Naive B cell (primary cell): ENCODE measurements at places on chromosomes 4 and X. TPM values are rescaled to one million over a fixed set of nuclear protein-coding genes. Genes with fewer than 3 reads are reported as not detected.

GRCh38 chr4:101710806-101711205 lies 79.7 kb upstream of the BANK1 start:
- peaks cover 5% of the 10 kb centered on the region for H3K36me3 ChIP-seq
- no peaks in the 10 kb centered on the region for H3K27me3 ChIP-seq
- no peak overlapping the region for H3K4me3 ChIP-seq
- no peak for DNase-seq
- no peak overlapping the region for H3K27ac ChIP-seq

DNA sequence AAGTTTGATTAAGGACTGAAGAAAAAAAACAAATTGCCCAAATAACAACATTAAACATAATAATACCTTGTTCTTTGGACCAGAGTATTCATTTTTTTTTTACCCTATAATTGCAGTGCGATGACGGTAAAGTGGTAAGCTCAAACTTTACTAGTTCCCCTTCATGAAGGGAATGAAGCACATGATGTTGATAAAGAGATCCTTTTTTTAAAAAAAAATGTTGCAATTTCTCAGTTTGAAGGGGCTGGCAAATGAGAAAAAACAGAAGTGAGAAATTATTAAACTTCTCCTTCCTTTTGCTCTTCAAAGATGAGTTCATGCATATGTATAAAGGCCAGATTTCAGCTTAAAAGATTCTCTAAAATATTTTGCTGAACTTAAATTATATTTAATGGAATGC lies 231.7 kb downstream of the C4orf33 start:
- DNase-seq: no peak
- no peak overlapping the region for H3K4me3 ChIP-seq
- H3K36me3 ChIP-seq: no peaks in the 10 kb centered on the region
- no peaks in the 10 kb centered on the region for H3K4me1 ChIP-seq
- no peak overlapping the region for H3K27ac ChIP-seq

GRCh38 chrX:141960578-141960977 lies 56.9 kb downstream of the MAGEC1 start:
- H3K4me3 ChIP-seq: no peak overlapping the region
- H3K27ac ChIP-seq: no peak overlapping the region
- no peak for DNase-seq
- no peaks in the 10 kb centered on the region for H3K36me3 ChIP-seq
- H3K27me3 ChIP-seq: no peaks in the 10 kb centered on the region

- H3K4me3 ChIP-seq: no peak overlapping the region
- DNase-seq: no peak
- peaks cover 5% of the 10 kb centered on the region for H3K4me1 ChIP-seq
- H3K27me3 ChIP-seq: no peaks in the 10 kb centered on the region
Observed at GRCh38 chr4:141898346-141898745, 262.0 kb downstream of the IL15 start.

- H3K27me3 ChIP-seq: no peaks in the 10 kb centered on the region
- no peak overlapping the region for H3K27ac ChIP-seq
- no peak for DNase-seq
- no peak overlapping the region for H3K4me3 ChIP-seq
- no peaks in the 10 kb centered on the region for H3K4me1 ChIP-seq
Observed at GRCh38 chr4:156362581-156362980, 408.9 kb upstream of the CTSO start.

DNA sequence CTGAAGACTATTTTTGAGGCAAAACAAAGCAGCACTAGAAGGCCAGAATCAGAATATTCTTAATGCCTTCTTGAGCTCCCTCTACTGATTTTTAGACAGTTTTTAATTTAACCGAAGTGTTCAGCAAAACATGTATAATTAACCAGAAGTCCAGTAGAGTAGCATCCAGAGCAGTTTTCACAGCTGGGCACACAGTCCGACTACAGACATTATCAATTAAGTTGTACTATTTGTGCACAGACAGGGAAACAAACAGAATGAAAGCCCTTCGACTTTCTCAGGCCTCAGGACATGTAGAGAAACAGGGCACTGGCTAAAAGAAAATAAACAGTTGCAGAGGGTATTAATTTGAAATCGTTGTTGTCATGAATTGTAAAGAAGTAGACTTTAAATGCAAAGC lies 11.9 kb downstream of the FSTL5 start:
- H3K36me3 ChIP-seq: no peaks in the 10 kb centered on the region
- no peaks in the 10 kb centered on the region for H3K27me3 ChIP-seq
- H3K4me1 ChIP-seq: no peaks in the 10 kb centered on the region
- no peak for DNase-seq
- H3K27ac ChIP-seq: no peak overlapping the region

DNA sequence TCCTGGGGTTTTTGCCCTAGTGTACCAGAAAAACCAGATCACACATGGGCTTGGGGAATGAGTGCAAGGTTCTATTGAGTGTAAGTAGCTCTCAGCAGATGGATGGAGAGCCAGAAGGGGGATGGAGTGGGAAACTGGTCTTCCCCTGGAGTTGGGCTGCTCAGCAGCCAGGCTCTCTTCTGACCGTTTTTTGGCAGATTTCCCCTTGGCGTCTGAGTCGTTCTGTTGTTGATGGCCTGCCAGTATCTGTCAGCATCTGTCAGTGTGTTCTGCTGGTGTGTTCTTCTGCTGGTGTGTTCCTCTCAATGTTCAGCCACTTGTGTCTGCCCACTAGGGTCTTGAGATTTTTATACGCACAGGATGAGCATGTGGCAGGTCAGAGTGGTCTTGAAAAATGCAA lies 633.9 kb upstream of the CPEB2 start:
- DNase-seq: no peak
- no peak overlapping the region for H3K4me3 ChIP-seq
- H3K27me3 ChIP-seq: no peaks in the 10 kb centered on the region

- H3K36me3 ChIP-seq: no peaks in the 10 kb centered on the region
- no peak overlapping the region for H3K27ac ChIP-seq
- H3K4me1 ChIP-seq: no peaks in the 10 kb centered on the region
- H3K4me3 ChIP-seq: no peak overlapping the region
- H3K27me3 ChIP-seq: no peaks in the 10 kb centered on the region
- no peak for DNase-seq
Observed at GRCh38 chrX:44282753-44283152, 60.7 kb downstream of the EFHC2 start.

The TGIF2LX gene
- polyA plus RNA-seq: not detected

GRCh38 chr4:84678976-84679744 lies 96.2 kb downstream of the CDS1 start:
- no peaks in the 10 kb centered on the region for H3K27me3 ChIP-seq
- no peak for DNase-seq
- no peaks in the 10 kb centered on the region for H3K36me3 ChIP-seq
- no peak overlapping the region for H3K4me3 ChIP-seq
- H3K4me1 ChIP-seq: no peaks in the 10 kb centered on the region

GRCh38 chr4:76733068-76733771 lies 164.7 kb downstream of the SOWAHB start:
- H3K4me3 ChIP-seq: no peak overlapping the region
- H3K27ac ChIP-seq: no peak overlapping the region
- peaks cover 2% of the 10 kb centered on the region for H3K27me3 ChIP-seq
- no peaks in the 10 kb centered on the region for H3K4me1 ChIP-seq
- no peaks in the 10 kb centered on the region for H3K36me3 ChIP-seq

GRCh38 chrX:135512508-135513129 lies 7.8 kb upstream of the INTS6L start:
- DNase-seq: no peak
- H3K36me3 ChIP-seq: no peaks in the 10 kb centered on the region
- H3K4me1 ChIP-seq: no peaks in the 10 kb centered on the region
- H3K27ac ChIP-seq: no peak overlapping the region
- H3K4me3 ChIP-seq: no peak overlapping the region

DNA sequence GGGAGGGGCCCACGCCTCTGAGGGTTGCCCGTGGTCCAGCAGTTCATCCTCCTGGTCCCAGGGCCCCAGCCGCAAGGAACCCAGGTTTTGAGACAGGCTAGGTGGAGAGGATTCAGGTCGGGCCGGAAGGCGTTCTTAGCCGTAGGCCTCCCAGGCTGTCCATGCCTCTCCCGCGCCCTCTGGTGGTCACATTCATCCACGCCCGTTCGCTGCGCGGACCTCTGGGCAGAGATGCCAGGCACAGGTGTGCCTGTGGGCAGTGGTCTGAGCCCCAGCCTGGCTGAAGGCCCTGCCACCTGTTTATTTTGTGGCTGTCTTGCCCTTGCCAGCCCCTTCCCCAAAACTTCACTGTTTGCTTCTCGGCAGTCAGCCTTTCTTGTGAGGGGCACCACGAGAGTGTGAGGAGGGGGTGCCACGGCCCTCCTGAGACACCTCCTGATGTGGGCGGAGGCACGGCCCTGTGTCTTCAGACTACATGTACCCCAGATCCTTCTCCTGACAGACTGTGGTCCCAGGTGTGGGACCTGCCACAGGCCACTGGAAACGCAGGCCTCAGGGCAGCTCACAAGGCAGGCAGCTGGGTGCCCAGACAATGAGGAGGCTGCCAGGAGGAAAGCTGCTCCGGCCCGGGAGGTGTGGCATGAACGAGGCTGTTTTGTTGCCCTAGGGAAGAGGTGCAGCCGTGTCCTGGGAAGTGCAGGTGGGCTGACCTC lies 5.0 kb downstream of the UVSSA start:
- peak overlapping the region; percentile 80 for H3K27ac ChIP-seq
- H3K27me3 ChIP-seq: no peaks in the 10 kb centered on the region
- H3K4me1 ChIP-seq: peaks cover 10% of the 10 kb centered on the region

GRCh38 chr4:16117164-16117563 lies 33.3 kb upstream of the PROM1 start:
- peaks cover 3% of the 10 kb centered on the region for H3K4me1 ChIP-seq
- H3K27ac ChIP-seq: no peak overlapping the region
- H3K27me3 ChIP-seq: peaks cover 15% of the 10 kb centered on the region
- DNase-seq: no peak
- H3K4me3 ChIP-seq: no peak overlapping the region

DNA sequence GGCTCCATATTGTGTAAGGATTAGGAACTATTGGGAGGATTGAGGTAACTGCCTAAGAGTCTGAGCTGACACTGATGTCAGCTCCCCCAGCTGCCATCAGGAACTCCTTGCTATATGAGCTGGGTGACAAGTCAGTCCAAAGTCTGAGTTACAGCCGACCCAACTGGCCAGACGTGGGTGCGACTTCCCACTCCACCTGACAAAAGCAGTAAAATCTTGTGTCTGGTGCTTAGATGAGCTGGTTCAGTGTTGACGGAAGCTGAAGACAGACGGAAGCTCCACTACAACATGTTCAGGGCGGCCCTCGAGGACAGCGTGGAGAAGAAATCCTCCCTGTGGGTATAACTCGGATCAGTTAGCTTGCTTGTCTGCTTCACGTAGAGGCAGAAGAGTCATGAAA lies 22.8 kb upstream of the NAT8L start:
- peak overlapping the region; percentile 26 for H3K4me3 ChIP-seq
- H3K4me1 ChIP-seq: peaks cover 5% of the 10 kb centered on the region
- H3K27ac ChIP-seq: no peak overlapping the region
- peaks cover 40% of the 10 kb centered on the region for H3K27me3 ChIP-seq

The ITIH6 gene
- not detected for polyA plus RNA-seq

- no peaks in the 10 kb centered on the region for H3K4me1 ChIP-seq
- no peaks in the 10 kb centered on the region for H3K27me3 ChIP-seq
- no peaks in the 10 kb centered on the region for H3K36me3 ChIP-seq
- DNase-seq: no peak
- no peak overlapping the region for H3K27ac ChIP-seq
Observed at GRCh38 chr4:96936886-96937285, 1097.0 kb downstream of the PDHA2 start.

GRCh38 chr4:114783215-114783595 lies 184.6 kb downstream of the UGT8 start:
- no peak for DNase-seq
- H3K27ac ChIP-seq: no peak overlapping the region
- no peaks in the 10 kb centered on the region for H3K36me3 ChIP-seq
- H3K27me3 ChIP-seq: peaks cover 13% of the 10 kb centered on the region
- H3K4me1 ChIP-seq: no peaks in the 10 kb centered on the region

The CXCL1 gene
- not detected for polyA plus RNA-seq
